Thyroid gland (tissue), 4 donors: ENCODE measurements at places on chromosomes 6 and 20. TPM values are rescaled to one million over a fixed set of nuclear protein-coding genes. Genes with fewer than 3 reads are reported as not detected.

The NUP153 gene
- total RNA-seq, result 43.5 TPM

The TBXT gene
- 1.3 TPM for total RNA-seq

The HCRTR2 gene
- total RNA-seq, result not detected

DNA sequence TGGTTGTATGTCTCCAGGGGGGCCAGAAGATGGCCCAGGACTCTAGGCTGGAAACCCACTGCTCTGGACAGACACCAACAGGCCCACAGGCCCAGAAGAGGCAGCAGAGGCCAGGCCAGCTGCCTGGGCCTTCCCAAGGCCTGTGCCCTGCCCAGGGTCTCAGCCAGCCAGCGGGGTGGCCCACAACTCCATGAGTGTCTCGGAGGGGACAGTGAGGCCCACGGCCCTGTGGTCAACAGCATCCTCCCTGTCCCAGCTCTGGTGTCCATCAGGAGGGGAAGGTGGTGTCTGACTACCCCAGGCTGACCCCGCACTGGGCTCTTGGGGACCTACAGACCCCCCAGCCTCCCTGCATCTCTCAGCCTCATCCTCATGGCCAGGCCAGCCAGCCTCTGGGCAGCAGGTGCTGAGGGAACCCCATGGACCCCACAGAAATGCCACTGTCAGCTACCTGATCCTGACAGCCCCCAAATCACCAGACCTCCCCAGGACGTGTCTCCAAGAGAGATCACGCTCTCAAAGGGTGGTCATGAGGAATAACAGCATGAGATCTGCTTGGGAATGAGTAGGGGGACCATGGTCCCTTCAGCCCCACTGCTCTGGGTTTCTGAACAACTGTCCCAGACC is 112.4 kb downstream of the NOL4L start:
- H3K27me3 ChIP-seq, result no peaks in the 10 kb centered on the region
- no peaks in the 10 kb centered on the region for H3K36me3 ChIP-seq
- DNase-seq, result no peak
- peaks cover 42% of the 10 kb centered on the region for H3K4me1 ChIP-seq
- H3K4me3 ChIP-seq, result no peak overlapping the region

DNA sequence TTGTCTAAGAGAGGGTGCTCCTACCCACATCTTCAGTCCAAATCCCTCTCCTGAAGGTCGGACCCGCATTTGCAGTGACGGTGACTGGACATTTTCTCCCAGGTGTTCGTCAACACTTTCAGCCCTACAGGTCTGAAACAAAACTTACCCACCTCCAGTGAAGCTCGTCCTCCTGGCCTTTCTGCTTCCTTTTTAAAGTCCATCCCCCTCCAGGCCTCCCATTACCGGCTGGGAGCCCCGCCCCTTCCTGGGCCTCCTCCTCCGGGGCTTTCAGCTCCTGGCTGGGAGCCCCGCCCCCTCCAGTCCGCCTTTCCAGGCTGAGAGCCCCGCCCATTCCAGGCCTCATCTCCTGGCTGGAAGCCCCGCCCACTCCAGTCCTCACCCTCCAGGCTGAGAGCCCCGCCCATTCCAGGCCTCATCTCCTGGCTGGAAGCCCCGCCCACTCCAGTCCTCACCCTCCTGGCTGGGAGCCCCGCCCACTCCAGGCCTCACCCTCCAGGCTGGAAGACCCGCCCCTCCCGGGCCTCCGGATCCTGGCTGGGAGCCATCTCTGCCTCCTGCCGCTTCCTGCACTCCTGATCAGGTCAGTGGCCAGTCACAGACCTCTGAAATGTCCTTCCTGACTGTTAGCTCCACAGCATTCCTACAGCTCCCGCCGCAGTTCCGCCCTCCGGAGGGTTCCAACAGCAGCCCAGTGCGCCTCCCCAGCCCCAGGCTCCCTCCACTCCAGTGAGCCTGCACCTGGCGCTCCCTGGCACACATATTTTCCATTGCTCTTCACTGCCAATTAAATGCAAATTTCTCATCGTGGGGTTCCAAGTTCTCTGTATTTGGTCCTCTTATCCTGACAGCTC is 98.5 kb downstream of the LY86 start:
- peak overlapping the region; percentile 43 for H3K27ac ChIP-seq
- no peaks in the 10 kb centered on the region for H3K36me3 ChIP-seq
- no peaks in the 10 kb centered on the region for H3K27me3 ChIP-seq
- H3K4me3 ChIP-seq, result no peak overlapping the region
- peaks cover 31% of the 10 kb centered on the region for H3K4me1 ChIP-seq
- DNase-seq, result peak; percentile 89

DNA sequence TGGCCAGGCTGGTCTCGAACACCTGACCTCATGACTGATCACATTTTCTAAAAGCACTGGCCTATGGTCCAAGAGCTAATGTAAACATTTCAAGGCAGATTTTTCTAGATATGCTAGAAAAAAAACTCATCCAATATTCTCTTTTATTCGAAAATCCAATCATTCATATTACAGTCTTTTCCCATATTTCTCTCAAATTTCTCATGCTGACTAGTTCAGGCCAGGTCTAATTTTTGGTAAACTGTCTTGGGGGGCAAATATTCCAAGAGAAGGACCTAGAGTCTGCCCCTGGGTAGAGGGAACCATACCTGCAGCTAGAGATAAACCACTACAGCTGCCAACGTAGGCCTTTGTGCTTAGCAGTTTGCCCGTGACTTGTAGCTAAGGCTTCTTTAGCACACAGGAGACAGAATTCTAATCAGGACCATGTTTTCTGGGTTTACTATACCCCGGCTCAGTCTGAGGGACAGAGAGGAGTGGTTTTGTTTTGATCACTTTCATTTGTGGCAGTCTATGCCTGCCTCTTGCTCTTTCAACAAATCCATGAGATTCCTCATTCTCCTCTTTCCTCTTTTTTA is 71.8 kb upstream of the CITED2 start:
- H3K4me3 ChIP-seq, result no peak overlapping the region
- H3K4me1 ChIP-seq, result peaks cover 7% of the 10 kb centered on the region
- H3K27me3 ChIP-seq, result no peaks in the 10 kb centered on the region
- DNase-seq, result no peak

DNA sequence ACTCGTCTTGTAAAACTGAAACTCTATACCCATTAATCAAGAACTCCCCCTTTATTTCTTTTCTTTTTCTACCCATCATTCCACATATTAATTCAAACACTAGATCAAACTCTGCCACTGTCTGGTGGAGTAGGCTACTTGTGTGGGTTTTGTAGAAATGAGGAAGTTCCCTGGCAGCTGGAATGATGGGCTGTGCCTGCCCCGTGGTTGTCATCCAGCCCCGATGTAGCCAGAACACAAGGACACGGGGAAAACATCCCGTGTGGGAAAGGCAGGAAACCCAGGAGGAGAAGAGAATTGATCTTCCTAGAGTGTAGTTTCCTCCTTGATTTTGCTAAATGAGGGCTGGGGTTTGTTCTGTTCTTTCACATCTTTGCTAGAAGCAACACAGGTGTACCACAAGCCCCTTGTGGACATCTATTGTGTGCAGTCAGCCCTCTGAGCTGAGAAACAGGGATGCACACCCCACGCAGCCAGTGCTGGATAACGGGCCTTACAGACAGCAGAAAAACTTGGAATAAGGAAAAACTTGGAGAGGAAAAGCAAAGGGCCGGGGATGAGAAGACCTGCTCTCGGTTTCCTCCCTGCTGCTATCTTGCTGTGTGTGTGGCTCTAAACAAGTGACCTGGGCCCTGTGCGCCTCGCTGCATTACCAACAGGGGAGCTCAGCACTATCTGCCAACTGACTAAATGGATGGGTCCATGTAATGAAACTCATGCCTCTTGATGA is 88.0 kb downstream of the SCML4 start:
- H3K27ac ChIP-seq, result no peak overlapping the region
- no peaks in the 10 kb centered on the region for H3K27me3 ChIP-seq
- no peaks in the 10 kb centered on the region for H3K36me3 ChIP-seq
- H3K4me3 ChIP-seq, result no peak overlapping the region
- no peak for DNase-seq

- H3K4me1 ChIP-seq, result no peaks in the 10 kb centered on the region
- H3K27ac ChIP-seq, result no peak overlapping the region
- no peak for DNase-seq
- no peaks in the 10 kb centered on the region for H3K27me3 ChIP-seq
- H3K4me3 ChIP-seq, result no peak overlapping the region
Observed at GRCh38 chr20:57008217-57008616, 258.2 kb downstream of the BMP7 start.

DNA sequence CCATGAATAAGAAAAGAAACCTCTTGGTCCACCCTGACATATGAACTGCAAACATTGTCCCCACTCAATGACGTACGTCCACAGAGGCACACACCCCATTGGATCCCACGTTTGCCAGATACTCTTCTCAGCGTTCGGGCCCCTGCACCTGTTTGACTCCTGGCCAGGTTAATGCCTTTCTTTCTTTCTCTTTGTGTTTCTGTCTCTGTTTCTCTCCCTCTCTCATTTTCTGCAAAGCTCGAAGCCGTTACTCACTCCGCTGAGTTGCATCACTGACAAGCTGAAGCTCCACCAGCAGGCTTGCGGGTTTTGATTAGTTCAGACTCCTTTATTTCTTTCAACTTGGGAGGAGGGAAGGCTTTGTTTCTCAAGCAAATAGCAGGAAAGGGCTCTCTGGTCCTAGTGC is 135.5 kb upstream of the SUPT3H start:
- H3K27me3 ChIP-seq, result no peaks in the 10 kb centered on the region
- no peak for DNase-seq
- H3K4me3 ChIP-seq, result no peak overlapping the region

DNA sequence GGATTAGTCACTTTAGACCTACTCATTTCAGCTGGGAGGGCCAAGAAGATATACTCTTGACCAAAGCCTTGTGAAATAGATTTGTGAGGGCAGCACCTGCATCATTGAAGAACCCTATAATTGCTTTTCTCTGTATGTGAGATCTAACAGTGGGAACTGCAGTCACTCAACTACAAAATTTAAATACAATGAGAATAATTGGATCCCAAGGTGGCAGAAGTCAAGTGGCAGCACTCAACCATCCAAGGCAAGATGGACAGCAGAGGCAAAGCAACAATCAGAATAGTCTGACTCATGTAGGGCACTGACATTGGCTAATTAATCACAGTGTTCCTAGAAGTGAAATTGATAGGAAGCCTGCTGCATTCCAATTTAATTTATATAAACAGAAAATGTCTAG is 8.9 kb upstream of the NKAIN2 start:
- no peak for DNase-seq
- no peaks in the 10 kb centered on the region for H3K27me3 ChIP-seq
- no peak overlapping the region for H3K4me3 ChIP-seq

GRCh38 chr6:163565140-163565539 is 150.6 kb downstream of the QKI start:
- H3K27me3 ChIP-seq, result no peaks in the 10 kb centered on the region
- no peak overlapping the region for H3K27ac ChIP-seq
- H3K4me3 ChIP-seq, result no peak overlapping the region
- no peak for DNase-seq
- peaks cover 8% of the 10 kb centered on the region for H3K36me3 ChIP-seq

DNA sequence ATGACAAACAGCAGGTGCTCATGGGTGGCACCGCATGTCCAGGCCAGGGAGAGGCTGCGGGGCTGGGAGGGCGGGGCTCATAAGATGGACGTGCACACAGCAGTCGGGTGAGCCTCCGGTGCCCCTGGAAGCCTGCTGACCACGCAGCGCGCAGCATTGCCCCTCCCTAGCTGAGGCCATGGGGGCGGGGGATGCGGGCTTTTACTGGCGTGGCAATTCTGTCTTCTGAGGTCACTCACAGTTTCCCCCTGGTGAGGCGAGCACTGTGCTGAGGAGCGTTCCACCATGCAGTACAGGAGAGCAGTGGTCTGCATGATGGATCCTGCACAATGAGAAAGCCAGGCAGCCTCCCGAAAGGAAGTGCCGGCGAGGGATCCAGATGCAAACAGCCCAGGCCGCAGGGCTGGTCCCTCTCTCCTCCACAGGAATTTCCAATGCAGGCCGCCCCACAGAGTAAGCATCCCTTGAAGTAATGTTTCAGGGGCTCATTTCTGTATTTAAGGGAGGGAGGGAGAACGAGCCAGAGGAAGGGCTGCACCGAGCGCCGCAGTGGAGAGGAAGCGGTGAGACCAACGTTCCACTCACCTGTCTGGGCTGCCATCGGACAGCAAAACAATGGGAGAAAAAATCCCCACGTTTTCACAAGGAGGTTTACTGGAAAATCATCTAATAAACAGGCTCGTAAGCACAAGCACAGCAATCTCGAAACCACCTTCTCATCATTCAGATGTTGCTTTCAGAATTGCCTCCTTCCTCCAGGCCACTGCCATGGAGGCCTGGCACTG is 56.0 kb downstream of the IRF4 start:
- H3K27ac ChIP-seq, result no peak overlapping the region
- no peaks in the 10 kb centered on the region for H3K4me1 ChIP-seq
- no peak overlapping the region for H3K4me3 ChIP-seq
- H3K27me3 ChIP-seq, result no peaks in the 10 kb centered on the region
- no peaks in the 10 kb centered on the region for H3K36me3 ChIP-seq

- H3K36me3 ChIP-seq, result no peaks in the 10 kb centered on the region
- H3K27ac ChIP-seq, result no peak overlapping the region
- no peak for DNase-seq
- H3K27me3 ChIP-seq, result no peaks in the 10 kb centered on the region
- no peak overlapping the region for H3K4me3 ChIP-seq
Observed at GRCh38 chr6:49454787-49455709, 8.0 kb downstream of the MMUT start.

DNA sequence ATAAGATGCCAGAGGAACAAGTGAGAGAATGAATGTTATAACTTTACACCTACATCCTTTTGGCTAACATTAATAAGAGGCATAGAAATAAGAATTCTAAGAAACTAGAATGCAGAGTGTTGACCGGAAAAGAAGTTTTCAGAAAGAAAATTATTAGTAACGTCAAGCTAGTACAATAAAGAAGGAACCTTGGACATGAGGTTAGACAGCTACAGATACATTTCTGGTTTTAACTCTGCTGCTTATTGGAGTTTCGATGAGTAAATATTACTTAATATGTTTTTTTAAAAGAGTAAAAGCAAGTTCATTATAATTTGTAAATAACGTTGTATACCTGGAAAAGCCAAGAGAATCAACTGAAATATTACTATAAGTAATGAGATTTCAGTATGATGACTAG is 22.7 kb downstream of the TAB2 start:
- no peaks in the 10 kb centered on the region for H3K27me3 ChIP-seq
- peaks cover 49% of the 10 kb centered on the region for H3K4me1 ChIP-seq
- no peak for DNase-seq
- H3K4me3 ChIP-seq, result no peak overlapping the region

GRCh38 chr20:57941604-57942381 is 232.0 kb upstream of the PMEPA1 start:
- no peaks in the 10 kb centered on the region for H3K4me1 ChIP-seq
- DNase-seq, result no peak

DNA sequence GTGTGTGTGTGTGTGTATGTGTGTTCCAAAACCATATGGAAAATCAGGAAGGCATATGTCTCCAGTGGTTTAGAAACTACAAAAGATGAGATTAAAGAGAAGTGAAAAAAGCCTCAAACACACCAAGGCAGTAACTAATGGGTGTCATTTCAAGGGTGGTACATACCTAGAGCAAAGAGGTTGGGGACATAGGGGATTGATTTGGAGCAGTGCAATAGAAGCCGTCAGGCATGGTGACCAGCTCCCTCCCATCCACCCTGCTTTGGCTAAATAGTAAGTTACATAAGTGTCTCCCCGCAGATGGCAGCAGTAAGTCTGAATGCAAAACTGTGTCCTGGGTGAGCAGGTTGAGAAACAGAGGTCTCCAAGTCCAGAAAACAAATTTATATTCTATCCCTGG is 10.4 kb upstream of the ELMO2 start:
- no peak overlapping the region for H3K27ac ChIP-seq
- no peaks in the 10 kb centered on the region for H3K36me3 ChIP-seq
- H3K4me3 ChIP-seq, result no peak overlapping the region
- H3K27me3 ChIP-seq, result no peaks in the 10 kb centered on the region
- no peaks in the 10 kb centered on the region for H3K4me1 ChIP-seq

- no peaks in the 10 kb centered on the region for H3K27me3 ChIP-seq
- H3K27ac ChIP-seq, result peak overlapping the region; percentile 97
- DNase-seq, result peak; percentile 16
Observed at GRCh38 chr6:26536571-26537159, 1.5 kb upstream of the HMGN4 start.
